ENCODE measurements at places on chromosomes 3 and 15. TPM values are rescaled to one million over a fixed set of nuclear protein-coding genes. Genes with fewer than 3 reads are reported as not detected.

DNA sequence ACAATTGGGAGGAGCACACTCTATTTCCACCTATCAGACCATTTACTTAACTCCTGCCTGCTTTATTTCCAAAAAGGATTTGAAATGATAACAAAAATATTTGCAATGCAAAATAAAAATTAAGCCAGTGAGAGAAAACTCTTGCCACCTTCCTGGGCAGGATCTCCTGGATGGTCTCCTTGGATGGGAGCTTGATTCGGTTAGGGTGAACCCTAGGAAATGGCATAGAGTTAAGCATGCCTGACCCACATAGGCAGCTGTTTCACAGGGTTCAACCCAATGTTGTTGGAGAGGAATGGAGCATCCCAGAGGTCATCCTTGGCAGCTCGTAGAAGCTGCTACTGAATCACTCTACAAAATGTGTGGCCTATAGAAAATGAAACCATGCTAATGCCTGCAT, 83.8 kb downstream of the TGFBR2 start:
- DNase-seq: no peak

GRCh38 chr3:55000953-55001352, 73.1 kb upstream of the LRTM1 start:
- no peak for DNase-seq

- DNase-seq: no peak
Observed at GRCh38 chr15:69389426-69389825, 24.7 kb upstream of the KIF23 start.

- no peak for DNase-seq
Observed at GRCh38 chr3:133675631-133676335, 14.0 kb upstream of the TOPBP1 start.

Gene GRK7
- not detected for total RNA-seq

- DNase-seq: peak; percentile 66
Observed at GRCh38 chr3:141486746-141487520, at the start of gene RASA2. Gene RASA2 (plus strand): TSS chr3:141487027. CDS start chr3:141487084, 57 bp downstream.

DNA sequence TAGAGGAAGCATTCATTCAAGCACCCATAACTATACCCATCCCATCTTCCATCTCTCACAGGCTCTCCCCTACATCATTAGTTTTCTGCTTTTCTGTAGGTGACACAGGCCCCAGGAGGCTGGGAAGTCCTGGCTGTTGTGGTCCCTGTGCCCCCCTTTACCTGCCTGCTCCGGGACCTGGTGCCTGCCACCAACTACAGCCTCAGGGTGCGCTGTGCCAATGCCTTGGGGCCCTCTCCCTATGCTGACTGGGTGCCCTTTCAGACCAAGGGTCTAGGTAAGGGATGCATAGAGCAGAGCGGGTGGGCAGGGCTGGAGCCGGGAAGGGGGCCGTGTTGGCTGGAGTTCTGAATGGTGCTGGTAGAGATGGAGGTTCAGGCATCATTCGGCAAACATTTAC, 8.2 kb downstream of the TYRO3 start:
- DNase-seq: no peak

Gene UACA
- 505 TPM for total RNA-seq

Gene ENTPD3
- not detected for total RNA-seq

GRCh38 chr3:174035328-174035886, 637.9 kb downstream of the NLGN1 start:
- peak; percentile 19 for DNase-seq

Gene PRKCI
- 84.2 TPM for total RNA-seq

DNA sequence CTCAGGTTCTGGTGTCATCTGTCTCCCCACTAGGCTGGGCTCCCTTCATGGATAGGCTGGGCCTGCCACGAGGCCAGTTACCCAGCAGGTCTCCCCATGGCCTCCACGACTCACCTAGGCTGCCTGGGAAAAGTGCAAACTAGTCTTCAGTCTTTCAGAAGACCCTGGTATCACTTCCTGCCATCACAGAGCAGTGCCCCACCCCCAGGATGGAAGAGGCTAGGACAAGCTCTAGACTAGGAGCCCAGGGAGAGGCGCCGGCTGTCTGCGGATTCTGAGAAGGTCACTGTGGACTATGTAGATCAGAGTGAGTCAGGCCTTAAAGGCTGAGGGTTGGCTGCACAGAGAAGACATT, 63.7 kb downstream of the CORO2B start:
- peak; percentile 65 for DNase-seq

GRCh38 chr3:100956276-100956675, 36.9 kb downstream of the ABI3BP start:
- no peak for DNase-seq

DNA sequence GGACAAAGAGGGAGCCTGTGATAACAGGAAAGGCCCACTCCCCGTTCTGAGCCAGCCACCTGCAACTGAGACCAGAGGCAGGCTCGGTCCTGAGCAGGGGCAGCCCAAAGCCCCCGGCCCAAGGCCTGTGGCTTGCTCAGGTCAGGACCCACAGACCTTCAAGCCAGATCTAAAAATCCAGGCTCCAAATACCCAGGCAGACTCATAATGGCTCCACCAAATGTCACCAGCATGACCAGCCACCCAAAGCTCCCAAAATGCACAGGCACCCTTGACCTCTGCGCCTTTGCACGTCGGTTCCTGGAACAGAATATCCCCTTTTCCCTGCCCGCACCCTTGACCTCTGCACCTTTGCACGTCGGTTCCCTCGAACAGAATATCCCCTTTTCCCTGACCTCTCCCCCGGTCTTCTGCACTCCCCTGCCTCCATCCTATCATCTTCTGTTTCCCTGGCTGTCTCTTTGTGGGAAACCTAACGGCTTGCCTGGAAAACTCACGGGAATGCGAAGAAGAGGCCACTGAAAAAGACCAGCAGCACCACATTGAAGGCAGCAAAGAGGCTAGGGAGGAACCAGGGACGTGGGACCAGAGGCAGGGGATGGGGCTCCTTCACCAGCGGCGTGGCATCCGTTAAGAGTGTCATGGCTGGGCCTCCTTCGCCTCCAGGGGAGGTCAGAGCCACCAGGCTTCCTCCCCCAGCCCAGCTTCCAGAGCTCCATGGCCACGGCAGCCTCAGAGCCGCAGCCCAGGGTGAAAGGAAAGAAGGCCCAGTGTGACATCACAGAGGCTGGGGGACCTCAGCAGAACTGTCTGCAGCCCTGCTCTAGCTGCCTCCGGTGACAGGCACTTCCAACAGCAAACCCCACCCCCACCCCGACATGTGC, at the start of gene ZDHHC19:
ZDHHC19 (minus strand) TSS at position 728 of the 884 bp plus-strand sequence; CDS start at position 643, 85 bp downstream.
- DNase-seq: no peak

Gene PTX3
- 96.7 TPM for total RNA-seq

Gene ACTR8
- total RNA-seq: 35.8 TPM

Gene DMXL2
- total RNA-seq: 21.9 TPM

Gene ACSBG1
- total RNA-seq: not detected

Gene SAMD7
- total RNA-seq: not detected

DNA sequence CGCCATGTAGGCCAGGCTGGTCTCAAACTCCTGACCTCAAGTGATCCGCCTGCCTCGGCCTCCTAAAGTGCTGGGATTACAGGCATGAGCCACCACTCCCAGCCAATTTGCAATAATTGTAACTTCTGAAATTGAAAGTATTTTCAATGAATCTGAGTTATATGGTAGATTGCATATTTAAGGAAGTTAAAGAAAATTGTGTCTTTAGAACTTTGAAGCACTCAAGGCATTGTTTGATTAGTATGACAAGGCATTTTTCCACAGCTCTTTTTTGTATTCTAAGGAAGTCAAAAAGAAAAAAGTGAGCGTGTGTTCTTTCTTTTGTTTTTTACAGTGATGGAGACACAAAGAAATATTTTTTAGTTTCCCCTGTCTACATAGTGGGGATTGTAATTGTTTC, 15.7 kb upstream of the RPLP1 start:
- DNase-seq: no peak

- DNase-seq: no peak
Observed at GRCh38 chr3:174749143-174749542, 110.0 kb upstream of the NAALADL2 start.

- no peak for DNase-seq
Observed at GRCh38 chr15:66178531-66178910, 75.0 kb downstream of the MEGF11 start.

Gene LMOD3
- total RNA-seq: not detected

GRCh38 chr3:127041264-127041820, 58.4 kb downstream of the PLXNA1 start:
- no peak for DNase-seq

All from IMR-90 (cell line).